ENCODE measurements at places on chromosomes 16 and 17.

DNA sequence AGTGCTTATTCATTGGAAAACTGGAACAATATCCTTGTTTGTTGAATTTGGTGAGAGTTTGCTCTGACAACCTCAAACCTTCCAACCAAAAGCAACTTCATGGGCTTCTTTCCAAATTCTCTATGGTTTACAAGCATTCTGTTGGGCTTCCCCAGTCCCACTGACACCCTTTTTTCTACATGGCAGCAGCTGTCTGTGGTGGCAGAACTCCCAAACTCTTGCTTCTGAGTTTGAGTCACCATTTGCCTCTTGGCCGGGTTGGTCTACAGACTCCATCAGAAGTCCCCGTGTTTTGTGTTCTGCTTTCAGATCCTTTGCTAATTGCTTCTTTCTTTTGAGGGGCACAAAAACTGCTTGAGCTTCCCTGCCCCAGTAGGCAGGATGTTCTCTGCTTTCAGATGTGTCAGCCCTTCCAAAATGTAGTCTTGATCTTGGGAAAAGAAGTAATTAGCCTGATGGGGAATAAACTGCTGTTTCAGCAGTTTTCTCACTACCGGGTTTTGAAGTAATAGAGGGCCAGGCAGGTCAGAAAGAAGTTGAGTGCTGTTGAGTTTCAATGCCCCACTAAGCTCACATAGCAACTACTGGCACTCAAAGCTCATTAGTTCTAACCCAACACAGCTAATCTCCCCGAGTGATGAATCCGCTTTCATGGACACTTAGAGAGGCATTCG lies 80.7 kb downstream of the HS3ST3A1 start:
- DNase-seq = no peak

DNA sequence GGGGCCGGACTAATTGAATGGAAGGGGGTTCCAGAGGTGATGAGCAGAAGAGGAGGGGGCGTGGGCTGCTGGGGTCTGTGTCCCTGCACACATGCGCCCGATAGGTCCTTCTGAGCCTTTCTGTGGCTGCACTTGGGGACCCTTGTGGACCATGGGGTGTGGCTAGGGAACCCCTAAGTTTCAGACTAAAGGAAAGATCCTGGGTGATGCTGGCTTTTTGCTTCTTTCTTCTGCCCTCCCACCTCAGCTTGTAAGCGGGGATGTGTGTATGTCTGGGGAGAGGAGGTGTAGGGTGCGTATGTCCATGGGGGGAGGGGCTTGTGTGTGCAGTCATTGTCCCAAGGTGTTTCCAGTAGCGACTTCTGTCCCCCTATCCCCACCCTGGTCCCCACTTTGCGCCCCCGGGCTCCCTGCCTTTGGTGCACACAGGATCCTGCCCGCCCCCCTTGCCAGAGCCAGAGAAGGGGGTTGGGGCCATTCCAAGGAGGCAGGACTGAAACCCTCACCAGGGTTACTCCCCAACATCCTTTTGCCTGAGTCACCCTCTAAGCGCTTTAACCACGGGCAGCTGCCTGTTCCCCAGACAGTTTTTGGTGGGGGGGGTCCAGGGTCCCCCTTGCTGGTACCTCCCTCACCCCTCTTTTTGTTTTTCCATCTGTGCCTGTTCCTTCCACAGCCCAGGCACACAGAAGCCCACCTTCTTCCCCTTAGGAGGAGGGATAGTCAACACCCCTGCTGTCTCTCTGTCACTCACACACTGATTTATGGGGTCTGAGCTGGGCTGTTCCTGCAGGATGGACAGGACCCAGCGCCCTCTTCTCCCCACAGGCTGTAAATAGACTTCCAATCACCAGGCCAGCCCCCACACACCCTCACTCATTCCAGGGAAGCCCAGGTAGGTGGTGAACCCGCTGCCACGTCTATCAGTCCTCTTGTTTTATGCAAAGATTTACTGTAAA lies 83.2 kb downstream of the ARHGAP23 start:
- no peak for DNase-seq

GRCh38 chr17:78128551-78129350 lies at the start of gene TMC6:
Gene TMC6 (minus strand): TSS chr17:78128755. CDS start chr17:78126832, 1,923 bp downstream.
- peak; percentile 64 for DNase-seq

- DNase-seq = no peak
These were observed 48.4 kb upstream of the SKAP1 start for GRCh38 chr17:48478224-48479013.

DNA sequence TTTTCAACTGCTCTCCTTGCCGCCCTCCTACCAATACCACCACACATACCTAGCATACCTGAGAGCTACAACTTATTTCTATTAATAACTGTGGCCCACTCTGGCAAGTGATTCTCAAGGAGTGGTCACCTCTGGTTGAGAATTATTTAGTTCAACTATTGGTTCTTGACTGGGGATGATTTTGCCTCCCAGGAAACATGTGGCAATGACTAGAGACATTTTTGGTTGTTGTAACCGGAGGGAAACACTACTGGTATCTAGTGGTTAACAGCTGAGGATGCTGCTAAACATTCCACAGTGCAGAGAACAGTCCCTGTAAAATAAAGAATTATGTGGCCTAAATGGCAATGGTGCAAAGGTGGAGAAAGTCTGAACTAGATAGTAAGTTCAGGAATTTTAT lies 96.7 kb downstream of the TRIM37 start:
- DNase-seq = no peak

GRCh38 chr16:27826893-27827289 lies 236.6 kb downstream of the GSG1L start:
- DNase-seq = no peak

DNA sequence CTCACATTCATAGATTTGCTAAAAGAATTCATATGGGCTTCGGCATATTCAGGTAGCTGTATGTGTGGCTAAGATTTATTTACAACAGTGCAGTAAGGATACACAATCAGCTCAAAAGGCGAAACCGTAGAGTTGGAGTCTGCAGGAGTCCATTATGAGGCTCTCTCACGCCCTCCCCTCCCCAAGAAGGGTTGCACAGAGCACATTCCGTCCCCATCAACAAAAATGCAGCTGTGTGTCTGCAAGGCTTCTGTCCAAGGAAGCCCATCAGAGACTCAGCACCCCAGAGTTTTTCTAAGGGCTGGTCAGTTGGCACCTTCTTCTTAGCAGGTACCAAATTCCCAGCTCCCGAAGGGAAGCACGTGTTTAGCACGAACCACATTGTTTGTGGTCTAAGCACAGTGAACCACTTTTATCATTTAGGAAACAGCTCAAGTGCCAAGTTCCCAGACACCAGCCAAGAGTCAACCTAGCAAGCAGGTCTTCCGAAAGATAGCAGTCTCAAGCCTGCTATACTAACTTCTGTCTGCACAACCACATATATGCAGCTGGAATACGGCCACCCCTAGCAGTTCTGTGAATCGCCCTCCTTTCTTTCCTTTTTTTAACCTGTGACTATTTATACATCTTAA lies 28.5 kb upstream of the MEAK7 start:
- DNase-seq = no peak

GRCh38 chr16:8996891-8997290 lies 33.2 kb upstream of the USP7 start:
- DNase-seq = no peak

DNA sequence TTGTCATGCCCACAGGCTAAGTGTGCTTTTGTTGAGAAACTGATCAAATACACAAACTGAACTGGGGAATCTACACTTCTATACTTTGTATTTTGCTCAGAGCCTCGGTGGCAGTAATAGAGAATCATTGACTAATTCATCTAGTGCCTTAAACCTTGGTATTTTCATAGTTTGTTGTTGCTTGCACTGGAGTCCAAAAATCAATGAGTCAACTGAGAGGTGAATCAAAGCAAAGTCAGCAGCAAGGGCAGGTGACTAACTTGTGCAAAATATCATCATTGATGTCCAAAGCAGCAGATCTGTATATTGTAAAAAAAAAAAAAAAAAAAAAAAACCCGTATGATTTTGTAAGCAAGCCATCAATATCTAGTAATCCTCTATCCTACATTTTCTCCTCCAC lies 296.4 kb downstream of the MAP2K6 start:
- no peak for DNase-seq

GRCh38 chr17:16243385-16243784 lies 26.4 kb downstream of the PIGL start:
- DNase-seq = no peak

- DNase-seq = peak; percentile 38
These were observed 18.0 kb downstream of the GRB7 start for GRCh38 chr17:39755554-39756379.

DNA sequence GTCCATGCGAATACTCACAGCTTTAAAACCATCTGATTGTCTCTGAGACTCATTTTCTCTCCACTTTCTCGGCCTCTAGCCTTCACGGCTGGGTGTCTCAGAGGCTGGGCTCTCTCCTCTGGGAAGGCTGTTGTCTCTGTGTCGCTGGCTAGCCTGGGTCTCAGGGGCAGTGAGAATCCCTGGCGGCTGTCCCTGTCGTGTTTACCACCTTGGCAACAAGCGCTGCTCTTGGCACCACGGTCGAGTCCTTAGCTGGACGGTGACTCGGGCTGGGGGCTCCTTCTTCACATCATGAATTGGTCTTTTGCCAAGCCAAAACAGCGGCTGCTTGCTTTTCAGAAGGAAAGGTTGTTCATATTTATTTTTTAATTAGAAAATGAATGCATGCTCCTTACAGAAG lies 81.1 kb downstream of the MSI2 start:
- DNase-seq = no peak

GRCh38 chr17:76365256-76365903 lies 11.7 kb upstream of the PRPSAP1 start:
- no peak for DNase-seq

DNA sequence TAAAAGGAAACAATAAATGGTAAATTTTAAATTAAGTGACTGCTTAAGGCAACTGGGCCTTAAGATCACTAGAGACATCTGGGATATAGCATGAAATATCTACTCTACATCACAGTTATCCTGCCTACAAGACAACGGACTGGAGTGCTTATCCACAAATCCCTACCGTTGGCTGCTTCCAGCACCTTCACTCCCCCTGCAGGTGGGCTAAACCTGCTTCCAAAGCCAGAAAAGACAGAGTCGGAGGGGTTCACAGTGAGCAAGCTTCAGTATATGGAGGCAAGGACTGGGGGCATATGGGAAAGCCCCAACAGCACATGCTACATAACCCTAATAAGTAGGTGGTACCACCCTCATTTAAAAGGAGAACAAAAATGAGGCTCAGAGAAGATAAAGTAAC lies 45.3 kb downstream of the GRIN2A start:
- no peak for DNase-seq

- no peak for DNase-seq
These were observed 17.7 kb downstream of the KCTD5 start for GRCh38 chr16:2699791-2700600.

DNA sequence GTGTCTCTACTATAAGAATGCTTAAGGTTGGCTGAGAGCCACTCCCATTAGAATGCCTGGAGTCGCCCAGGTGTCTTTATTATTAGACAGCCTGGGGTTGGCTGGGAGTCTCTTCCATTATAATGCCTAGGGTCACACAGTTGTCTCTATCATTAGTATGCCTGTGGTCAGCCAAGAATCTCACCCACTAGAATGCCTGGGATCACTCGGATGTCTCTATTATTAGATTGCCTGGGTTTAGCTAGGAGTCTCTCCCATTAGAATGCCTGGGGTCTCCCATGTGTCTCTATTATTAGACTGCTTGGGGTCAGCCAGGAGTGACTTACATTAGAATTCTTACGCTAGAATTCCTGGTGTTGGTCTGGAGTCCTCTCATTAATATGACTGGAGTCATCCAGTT lies 2255.3 kb downstream of the TP53TG3F start:
- DNase-seq = no peak

DNA sequence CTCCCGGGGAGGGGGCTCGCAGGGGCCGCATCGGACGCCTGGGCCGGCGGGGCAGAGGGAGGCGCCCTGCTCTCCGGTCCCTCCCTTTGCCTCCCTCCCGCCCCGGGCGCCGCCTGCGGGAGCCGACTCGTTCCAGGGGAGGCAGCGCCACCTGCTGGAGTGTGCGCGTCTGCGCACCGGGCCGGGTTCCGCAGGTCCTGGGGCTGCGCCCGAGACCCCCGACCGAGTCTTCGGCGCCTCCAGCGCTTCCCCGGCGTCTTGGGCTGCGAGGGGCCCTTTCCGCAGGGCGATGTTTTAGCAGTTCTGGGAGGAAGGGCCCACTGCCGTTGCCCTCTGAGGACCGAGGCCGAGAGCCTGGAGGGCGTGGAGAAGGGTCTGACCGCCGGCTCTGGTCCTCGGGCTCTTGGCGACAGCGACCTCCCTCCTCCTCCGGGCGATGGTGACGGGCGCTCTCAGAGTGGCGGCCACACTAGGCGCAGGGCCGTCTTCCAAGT lies 106.3 kb downstream of the SEC14L1 start:
- DNase-seq = peak; percentile 76

- no peak for DNase-seq
These were observed 28.9 kb upstream of the CDH15 start for GRCh38 chr16:89142474-89143195.

- no peak for DNase-seq
These were observed 18.7 kb upstream of the ADORA2B start for GRCh38 chr17:15926039-15926740.

DNA sequence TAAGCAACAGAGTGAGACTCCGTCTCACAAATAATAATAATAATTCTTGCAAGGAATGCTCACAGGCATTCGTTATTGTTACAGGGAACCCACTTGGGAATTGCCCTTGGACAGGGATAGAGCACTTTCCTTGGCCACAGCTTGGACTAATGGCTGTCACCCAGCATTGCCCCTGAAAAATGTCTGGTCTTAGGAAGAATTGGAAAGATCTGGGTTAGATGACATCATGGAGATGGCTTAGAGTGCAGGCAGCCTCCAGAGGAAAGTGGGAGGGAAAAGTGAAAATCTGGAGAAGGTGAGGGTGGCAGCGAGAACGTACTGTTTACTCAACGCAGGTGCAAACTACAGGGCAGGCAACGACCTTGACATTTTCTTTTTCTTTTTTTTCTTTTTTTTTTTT lies 59.3 kb upstream of the MRTFB start:
- no peak for DNase-seq

DNA sequence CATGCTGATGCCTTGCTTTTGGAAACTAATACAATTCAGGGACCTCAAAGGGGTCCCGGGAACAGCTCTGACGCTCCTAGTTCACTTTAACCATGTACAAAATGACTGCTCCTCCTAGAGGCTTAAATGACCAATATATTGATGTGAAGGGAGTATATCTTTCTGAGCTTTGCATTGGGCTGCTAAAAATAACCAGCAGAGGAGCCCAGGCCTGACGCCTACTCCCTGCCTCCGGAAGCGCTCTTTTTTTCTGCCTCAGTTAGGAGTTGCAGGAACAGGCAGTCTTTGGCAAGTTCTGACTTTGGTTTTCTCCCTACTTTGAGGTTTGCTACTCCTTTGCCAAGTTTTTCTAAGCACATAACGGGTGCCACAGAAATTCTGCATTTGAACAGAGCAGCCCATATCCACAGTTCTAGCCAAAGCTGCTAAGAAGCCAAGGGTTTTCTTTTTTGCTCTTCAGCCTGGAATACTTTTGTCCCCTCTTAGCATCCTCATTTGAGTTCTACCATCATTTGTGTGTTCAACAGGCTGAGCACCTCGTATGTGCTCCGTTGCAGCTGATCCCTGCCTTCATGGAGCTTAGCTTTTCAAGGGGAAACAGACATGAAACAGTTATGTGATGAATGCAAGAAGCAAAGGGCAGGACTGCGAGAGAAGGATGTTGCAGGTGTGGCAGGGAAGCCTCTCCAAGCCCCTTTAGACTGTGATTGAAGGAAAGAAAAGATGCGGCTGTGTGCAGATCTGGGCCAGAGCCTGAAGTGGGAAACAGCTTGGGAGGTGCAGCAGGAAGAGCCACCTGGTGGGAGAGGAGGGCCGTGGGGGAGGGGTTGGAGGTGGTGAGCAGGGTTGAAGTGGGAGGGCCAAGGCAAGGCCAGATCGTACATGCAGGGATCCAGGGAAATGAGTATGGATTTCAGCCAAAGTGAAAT lies 2.8 kb upstream of the NAGPA start:
- DNase-seq = no peak

GRCh38 chr16:85128079-85128837 lies 16.0 kb upstream of the CIBAR2 start:
- no peak for DNase-seq

Measured in activated T-helper 1 cell treated with Interleukin-2 at 50 U/mL for 16 hours (primary cell).